ENCODE measurements at places on chromosomes 13 and 19. TPM values are rescaled to one million over a fixed set of nuclear protein-coding genes. Genes with fewer than 3 reads are reported as not detected.

The KCNRG gene
- not detected for total RNA-seq

The APC2 gene
- 0.12 TPM for total RNA-seq

GRCh38 chr13:109093998-109094397, 464.6 kb downstream of the MYO16 start:
- no peak overlapping the region for H3K27ac ChIP-seq
- no peak overlapping the region for H3K4me3 ChIP-seq
- no peak for DNase-seq
- no peaks in the 10 kb centered on the region for H3K4me1 ChIP-seq
- H3K27me3 ChIP-seq = no peaks in the 10 kb centered on the region

DNA sequence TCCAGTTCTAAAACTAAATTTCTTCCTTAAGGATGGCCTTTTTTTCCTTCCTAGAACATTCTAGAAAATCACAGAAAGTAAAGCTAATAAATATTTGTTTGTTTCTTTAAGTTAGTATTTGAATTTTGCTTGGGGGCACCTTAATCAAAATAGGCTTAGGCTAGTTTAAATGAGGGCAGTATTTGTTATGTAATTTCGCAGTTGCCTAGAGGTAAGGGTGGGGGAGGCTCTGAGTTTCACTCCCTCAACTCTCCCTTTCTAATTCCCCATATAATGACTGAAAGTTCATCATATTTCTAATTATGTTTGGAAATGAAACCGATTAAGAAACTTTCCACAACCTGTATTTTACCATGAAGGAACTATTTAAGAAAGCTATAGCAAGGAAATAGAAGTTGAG, 40.6 kb downstream of the PCDH17 start:
- H3K4me1 ChIP-seq = no peaks in the 10 kb centered on the region
- no peaks in the 10 kb centered on the region for H3K27me3 ChIP-seq
- no peak for DNase-seq
- no peaks in the 10 kb centered on the region for H3K36me3 ChIP-seq

GRCh38 chr19:50969413-50969760, at the start of gene KLK6:
Gene KLK6, minus strand, starts transcription at chr19:50969591. Its CDS starts 1,487 bp downstream, at chr19:50968104.
- no peaks in the 10 kb centered on the region for H3K36me3 ChIP-seq
- H3K27me3 ChIP-seq = no peaks in the 10 kb centered on the region
- no peak for DNase-seq

DNA sequence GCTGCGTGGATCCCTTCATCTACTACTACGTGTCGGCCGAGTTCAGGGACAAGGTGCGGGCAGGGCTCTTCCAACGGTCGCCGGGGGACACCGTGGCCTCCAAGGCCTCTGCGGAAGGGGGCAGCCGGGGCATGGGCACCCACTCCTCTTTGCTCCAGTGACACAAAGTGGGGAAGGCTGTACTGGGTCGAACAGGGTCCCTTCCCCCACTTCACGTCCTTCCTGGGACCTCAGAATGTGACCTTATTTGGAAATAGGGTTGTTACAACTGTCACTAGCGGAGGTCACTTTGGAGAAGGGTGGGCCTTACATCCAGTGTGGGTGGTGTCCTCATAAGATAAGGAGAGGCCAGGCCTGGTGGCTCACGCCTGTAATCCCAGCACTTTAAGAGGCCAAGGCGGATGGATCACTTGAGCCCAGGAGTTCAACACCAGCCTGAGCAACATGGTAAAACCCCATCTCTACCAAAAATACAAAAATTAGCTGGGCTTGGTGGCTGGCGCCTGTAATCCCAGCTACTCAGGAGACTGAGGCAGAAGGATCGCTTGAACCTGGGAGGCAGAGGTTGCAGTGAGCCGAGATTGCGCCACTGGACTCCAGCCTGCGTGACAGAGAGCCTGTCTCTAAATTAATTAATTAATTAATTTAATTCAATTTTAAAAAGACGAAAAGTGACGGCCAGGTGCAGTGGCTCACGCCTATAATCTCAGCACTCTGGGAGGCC, 1.8 kb downstream of the F2RL3 start:
- no peaks in the 10 kb centered on the region for H3K27me3 ChIP-seq
- H3K36me3 ChIP-seq = no peaks in the 10 kb centered on the region
- H3K4me3 ChIP-seq = no peak overlapping the region
- no peaks in the 10 kb centered on the region for H3K4me1 ChIP-seq
- H3K27ac ChIP-seq = no peak overlapping the region

DNA sequence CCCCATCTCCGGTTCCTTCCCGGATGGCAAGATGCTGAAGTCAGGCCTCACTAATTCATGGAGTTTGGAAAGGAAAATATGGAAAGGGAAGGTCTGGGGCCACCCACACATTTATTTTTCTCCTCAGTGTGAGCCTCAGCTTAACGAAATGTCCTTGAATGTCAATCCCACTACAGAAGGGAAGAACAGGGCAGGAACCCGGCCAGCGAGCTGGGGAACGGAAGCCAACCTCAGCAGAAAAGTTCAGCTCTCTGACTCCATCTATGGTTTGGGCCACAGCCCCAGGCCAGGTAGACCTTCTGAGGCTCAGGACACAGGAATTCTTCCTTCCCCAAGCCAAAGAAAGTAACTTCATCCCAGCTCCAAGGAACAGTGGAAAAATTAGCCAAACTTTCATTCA, 8.4 kb downstream of the C19orf12 start:
- H3K36me3 ChIP-seq = no peaks in the 10 kb centered on the region
- no peak overlapping the region for H3K27ac ChIP-seq
- H3K4me3 ChIP-seq = no peak overlapping the region
- no peaks in the 10 kb centered on the region for H3K27me3 ChIP-seq
- no peak for DNase-seq
- no peaks in the 10 kb centered on the region for H3K4me1 ChIP-seq

Data from uterus (tissue), 4 donors.